H7 (cell line): ENCODE measurements at places on chromosomes 2 and 18.

DNA sequence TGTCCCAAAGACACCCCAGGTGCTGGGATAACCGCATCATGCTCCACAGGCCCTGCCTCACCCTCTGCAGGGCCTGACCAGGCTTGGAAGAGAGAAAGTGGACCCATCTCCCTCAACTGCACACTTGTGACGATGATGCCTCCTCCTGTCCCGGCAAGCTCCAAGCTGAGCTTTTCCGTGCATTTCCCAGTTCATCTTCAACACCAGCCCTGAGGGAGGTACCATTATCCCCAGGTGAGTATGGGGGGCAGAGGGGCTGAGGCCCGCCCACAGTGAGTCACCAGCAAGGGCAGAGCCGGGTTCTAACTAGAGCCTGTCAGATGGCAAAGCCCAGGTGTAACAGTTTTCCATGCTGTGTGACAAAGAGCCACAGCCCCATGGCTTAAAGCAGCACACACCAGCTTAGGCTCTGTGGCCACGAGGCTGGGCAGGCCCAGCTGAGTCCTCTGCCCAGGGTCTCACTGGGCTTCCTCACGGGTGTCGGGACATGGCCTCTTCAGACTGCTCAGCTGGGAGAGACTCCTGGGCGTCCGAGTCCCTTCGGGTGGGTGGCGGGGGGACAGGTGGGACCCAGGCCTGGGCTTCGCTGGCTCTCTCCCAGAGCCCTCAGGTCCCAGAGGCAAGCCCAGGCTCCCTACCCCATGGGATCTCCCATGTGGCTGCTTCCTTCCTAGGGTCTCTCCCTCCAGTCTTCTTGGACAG, 108.4 kb upstream of the OTOS start:
- DNase-seq = peak; percentile 19

DNA sequence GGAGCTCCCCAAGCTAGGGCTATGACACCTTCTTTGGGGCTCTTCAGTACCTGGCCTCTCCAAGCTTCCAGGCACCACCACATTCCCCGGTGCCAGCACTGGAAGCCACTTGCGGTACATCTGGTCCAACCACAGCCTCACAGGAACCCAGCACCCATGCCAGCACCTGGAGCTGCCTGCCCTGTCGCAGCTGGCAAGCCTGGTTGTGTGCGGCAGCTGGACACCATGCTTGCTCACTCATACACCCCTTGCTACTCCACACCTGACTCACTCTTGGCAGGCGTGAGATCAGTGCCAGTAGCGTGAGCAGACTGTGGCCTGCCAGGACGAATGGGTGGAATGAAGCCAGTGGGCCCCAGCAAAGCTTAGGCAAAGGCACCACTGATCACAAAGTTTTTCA, 34.0 kb downstream of the LRRTM4 start:
- DNase-seq = no peak

DNA sequence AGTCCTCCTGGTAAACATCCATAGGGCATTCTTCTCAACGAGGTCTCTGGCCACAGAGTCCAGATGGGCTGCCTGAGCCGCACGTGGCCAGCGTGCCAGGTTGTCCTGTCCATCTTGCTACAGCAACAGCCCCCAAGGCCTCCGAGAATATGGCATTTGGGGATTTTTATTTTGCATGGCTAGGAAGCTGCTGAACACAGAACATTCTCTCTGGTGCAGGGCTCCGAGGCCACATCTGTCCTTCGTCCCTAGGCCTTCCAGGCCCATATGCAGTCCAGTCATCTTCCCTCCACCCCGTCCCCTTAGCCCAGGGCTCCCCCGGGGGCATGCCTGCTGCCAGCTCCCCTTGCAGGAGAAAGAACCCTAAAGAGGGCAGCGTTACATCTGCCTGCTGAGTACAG, 2.3 kb downstream of the HDAC4 start:
- DNase-seq = peak; percentile 65

- DNase-seq = no peak
Observed at GRCh38 chr2:197184959-197185586, 125.5 kb downstream of the ANKRD44 start.

GRCh38 chr2:207072571-207072970, 93.2 kb downstream of the KLF7 start:
- DNase-seq = no peak

GRCh38 chr2:200966770-200967169, 3.3 kb upstream of the ORC2 start:
- DNase-seq = no peak
